Ecto neural progenitor cell (in vitro differentiated cells): ENCODE measurements at places on chromosomes 4 and X.

- DNase-seq: no peak
Measured at GRCh38 chrX:68995780-68996551, 167.1 kb downstream of the EFNB1 start.

DNA sequence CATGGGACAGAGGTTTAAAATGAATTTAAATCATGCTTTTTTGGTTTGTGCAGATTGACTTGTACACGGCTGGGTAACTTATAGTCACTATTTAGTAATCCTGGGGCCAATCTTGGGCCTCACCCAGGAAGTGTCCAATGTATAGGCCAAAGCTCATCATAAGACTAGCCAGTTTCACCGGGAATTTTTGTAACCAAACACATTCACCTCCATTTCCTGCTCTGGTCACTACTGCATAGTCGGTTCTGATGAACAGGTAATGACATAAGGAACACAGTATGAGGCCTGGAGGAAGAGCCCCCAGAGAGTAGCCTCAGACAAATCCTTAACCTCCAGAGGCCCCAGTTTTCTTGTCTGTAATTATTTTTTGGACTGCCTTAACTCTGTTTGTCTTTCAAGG lies 81.9 kb downstream of the HPRT1 start:
- DNase-seq: no peak

GRCh38 chrX:44071070-44071645 lies 98.0 kb upstream of the NDP start:
- no peak for DNase-seq

DNA sequence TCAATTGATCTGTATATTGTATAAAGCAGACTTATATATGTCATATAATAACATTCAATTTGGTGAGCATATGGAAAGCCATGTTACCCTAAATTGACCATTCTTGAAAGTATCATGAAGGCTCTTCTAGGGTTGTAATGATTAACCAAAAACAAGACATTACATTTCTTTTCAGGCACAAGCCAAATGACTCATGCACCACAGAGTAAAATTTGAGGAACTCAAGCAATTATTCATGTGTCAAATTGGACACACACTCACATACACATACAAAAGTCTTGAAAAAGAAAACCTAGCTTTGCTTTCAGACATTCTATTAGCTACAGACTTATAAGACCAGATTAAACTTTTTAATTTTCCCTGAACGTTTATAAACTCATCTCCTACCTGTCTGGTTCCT lies 146.5 kb upstream of the PCDH18 start:
- DNase-seq: no peak

DNA sequence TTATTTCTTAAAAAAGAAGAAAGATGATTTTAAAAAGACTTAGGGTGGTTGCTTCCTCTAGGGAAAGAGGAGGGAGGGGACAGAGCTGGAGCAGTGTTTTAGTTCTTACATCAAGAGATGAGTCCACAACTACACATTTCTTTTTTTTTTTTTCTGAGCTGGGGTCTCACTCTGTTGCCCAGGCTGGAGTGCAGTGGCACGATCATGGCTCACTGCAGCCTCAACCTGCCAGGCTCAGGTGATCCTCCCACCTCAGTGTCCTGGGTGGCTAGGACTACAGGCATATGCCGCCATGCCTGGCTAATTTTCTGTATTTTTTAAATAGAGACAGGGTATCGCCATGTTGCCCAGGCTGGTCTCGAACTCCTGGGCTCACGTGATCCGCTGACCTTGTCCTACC lies 17.2 kb downstream of the SH3KBP1 start:
- no peak for DNase-seq

GRCh38 chrX:65811558-65812228 lies 144.2 kb downstream of the MSN start:
- DNase-seq: no peak

DNA sequence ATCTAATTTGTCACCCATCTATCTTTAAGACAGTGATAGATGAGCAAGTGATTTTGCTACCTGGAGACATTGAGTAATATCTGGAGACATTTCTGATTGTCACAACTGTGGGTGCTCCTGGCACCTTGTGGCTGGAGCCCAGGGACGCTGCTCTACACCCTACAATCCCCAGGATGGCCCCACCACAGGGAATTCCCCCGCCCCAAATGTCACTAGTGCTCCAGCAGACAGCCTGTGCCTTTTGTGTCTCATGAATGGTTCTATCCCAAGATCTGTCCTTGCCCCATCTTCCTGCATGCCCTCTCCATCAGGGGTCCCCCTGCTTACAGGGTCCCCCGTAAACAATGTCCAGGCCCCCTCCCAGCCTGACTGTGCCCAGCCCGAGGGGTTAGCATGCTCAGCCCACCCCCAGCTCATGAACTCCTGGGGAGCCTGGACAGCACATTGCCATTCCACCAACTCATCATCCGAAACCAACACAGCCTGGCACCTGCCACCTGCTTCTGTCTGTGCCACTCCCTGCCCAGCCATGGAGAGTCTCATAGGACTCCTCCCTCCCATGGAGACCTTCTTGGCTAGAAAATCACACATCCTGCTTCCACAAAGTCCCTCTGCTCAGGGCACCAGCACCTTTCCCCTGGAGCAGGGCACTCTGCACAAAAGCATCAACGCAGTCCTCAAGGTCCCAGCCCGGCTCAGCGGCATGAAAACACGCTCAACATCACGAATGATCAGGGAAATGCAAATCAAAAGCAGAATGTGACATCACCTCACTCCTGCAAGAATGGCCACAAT lies 5.7 kb downstream of the P2RY8 start:
- no peak for DNase-seq

DNA sequence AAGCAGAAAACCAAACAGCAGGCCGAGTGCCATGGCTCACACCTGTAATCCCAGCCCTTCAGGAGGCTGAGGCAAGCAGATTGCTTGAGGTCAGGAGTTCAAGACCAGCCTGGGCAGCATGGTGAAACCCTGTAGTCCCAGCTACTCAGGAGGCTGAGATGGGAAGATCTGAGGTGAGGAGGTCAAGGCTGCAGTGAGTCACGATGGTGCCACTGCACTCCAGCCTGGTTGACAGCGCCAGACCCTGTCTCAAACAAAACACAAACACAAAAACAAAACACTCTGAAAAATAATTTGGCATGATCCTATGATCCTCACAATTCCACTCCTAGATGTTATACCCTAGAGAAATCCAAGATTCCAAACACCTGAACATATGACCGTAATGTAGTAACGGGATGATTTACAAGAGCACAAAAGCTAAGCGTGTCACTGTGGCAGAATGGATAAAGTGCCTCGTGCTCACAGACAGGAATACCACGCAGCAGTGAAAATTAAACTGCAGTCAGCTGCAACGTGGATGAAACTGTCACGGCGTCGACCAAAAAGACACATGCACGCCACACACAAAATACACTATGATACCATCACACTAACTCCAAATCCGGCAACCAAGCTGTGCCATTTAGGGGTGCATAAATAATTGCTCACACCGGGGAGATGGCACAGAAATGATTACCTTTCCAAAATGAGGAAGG lies 1.7 kb downstream of the NELFA start:
- no peak for DNase-seq

DNA sequence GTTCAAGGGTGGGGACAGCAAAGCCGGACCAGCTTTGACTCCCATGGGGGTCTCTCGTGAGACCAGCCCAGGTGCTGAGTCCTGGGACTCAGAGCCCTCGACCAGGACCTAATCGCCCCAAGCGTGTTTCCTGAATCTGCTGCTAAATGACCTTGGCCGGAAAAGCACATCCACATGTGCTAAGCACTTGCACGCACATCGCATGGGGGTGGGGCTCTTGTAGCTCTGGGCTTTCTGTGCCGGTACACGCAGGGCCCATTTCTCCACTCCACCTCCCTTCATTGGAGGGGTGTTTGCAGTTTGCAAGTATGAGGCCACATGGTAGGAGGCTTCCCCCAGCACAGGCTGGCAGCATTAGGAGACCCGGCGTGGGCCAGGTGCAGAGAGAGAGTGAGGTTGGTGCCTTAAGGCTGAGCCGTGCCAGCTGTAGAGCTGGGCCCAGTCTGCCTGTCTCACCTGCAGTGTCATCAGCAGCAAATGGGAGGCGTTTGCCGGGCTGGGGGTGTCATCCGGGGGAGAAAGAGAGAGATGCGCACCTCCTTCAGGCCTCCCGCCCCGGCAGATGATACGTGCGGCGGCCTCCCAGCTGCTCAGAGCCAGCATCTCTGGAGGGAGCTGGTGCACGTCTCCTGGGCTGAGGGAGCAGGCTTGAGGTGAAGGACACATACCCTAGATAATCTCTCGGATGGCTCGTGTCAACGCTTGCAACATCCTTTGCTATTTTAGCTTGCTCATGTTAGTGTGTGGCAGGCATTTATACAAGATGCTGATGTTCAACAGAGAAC lies 45.2 kb upstream of the CLCN4 start:
- DNase-seq: no peak

DNA sequence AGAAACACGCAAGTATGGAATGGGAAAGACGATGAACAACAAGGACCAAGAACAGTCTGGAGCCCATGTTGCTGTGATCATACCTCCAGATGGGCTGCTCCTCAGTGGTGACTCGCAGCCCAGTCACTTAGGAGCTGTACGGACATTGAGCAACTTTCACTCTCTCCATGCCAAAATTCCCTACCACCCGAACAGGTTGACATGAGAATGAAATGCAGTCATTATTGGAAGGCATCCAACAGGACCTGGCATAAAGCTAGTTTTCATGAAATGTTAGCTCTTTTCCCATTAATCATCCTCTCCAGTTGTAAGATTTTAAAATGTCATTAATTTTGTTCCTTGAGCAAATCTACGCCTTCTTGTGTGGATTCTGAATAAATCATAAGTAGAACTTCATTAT lies 82.7 kb upstream of the GPM6B start:
- no peak for DNase-seq
